ENCODE measurements at places on chromosomes 4 and X.

DNA sequence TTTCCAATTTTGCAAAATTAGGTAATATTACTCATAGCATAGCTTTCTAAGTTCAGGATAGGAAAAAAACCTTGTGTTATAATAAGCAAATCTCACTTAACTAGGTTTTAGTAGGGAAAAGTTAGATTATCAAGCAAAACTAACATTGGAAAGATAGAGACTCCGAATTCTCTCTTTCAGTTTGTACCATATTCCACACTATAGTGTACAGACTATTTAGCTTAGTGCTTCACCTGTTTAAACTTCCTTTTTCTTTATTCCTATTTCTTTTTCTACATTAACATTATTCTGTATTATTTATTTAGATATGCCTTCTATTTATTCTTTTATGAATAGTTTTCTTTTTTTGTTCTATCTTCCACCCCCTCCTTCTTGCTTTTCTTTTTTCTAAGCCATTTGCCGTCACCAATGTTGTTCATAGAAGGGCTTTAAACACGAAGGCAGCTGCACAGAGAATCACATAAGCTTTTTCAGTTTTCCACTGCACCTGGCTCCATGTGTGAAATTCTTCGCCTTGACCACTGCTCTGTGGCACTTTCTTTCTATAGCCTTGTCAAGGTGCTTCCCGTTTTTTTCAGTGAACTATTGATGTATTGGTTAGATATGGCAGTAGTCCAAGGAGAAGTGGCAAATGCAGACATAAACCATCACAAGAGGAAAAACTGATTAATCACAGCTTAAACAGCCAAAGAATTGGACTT, 8.5 kb downstream of the PCDH10 start:
- DNase-seq: no peak

DNA sequence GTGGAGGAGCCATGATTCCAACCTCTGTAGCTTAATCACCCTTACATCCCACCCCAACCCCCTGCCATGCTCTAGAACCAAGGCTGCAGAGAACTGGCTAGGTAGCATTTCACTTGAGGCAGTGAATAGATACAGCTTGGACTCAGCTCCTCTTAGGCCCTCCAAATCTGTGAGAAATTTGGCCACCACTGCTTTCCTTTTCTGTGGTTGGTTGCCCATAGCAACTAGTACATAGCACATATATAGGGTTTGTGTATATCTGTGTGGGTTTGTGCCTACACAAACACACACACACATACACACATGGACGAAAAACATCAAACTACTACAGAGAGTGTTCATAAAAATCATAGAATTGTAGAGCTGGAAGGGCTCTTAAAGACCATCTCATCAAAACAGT, 52.0 kb upstream of the CCDC160 start:
- DNase-seq: no peak

DNA sequence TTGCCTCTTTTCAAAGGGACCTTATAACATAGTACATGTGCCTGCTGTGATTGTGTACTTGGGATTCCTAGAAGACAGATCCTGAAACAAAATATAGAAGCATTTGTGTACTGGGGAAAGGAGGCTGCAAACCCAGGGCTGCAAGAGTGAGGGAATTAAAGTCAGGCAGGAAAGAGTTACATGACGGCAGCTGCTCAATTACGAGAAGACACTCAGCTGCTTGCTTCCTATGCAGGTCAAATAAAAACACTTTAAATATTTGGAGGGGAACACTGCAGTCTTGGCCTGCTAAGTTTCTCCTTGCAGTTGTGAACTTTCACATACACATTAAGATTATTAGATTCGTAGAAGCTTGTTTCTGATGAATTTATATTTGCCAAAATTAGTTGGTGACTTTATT, 191.9 kb upstream of the CXCL13 start:
- no peak for DNase-seq

GRCh38 chr4:118772081-118772766, 63.7 kb downstream of the SEC24D start:
- no peak for DNase-seq

DNA sequence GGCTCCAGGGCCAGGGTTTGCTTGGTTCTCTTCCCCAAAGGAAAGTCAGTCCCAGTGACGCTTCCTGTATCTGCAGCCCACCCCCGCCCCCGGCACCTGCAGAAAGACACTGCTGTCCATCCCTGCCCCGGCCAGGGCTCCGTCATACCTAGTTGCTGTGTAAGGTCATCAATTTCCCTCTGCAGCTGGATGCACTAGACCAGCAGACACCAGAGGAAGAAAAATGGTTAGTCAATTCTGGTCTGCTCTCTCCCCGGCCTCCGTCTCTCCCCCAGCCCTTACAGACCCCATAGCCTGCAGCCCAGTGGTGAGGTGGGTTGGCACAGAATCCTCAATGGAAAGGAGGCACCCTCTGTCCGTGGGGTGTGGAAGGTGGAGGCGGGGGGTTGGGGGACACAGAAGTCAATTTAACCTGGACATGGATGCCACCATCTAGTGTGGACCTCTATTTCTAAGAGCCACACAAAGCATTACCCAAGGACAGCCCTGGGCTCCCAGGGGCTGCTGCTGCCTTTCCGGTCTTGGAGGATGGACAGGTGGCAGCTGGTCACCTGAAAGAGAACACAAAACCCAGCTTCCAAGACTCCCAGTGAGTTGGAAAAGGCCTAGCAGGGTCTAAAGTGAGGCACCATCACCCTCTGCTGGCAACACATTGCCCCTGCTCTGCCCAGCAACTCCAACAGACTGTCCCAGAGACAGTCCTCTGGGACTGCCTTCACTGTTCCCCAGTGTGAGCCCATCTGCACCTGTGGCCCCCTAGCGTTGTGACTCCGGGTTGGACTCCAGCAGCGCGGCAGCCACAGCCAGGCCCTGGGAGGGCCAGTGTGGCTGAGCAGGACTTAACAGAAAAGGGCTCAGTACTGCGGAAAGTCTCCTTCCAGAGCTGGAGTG, 40.2 kb upstream of the NHSL2 start:
- DNase-seq: no peak

DNA sequence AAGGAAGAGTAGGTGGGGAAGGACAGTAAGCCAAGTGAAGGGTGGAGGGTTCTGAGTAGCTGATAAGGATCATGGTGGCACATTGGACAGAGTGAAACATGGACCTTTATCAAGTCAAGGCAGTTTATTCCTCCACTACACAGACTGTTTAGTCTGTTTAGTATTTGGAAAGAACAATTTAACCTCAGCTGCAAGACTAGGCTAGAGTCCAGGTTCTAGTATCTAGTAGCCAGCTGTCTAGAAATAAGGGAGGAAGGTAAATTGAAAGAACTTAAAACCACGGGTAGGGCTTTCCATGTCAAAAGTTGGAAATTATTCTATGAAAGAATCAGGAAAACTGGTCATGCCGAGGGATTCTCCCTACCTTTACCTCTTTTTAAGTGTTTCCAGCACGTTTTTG, 140.1 kb upstream of the MED14 start:
- DNase-seq: no peak

GRCh38 chr4:81789158-81789557, 317.5 kb upstream of the RASGEF1B start:
- no peak for DNase-seq

- DNase-seq: no peak
Measured at GRCh38 chr4:39469429-39470077, 10.7 kb downstream of the LIAS start.

DNA sequence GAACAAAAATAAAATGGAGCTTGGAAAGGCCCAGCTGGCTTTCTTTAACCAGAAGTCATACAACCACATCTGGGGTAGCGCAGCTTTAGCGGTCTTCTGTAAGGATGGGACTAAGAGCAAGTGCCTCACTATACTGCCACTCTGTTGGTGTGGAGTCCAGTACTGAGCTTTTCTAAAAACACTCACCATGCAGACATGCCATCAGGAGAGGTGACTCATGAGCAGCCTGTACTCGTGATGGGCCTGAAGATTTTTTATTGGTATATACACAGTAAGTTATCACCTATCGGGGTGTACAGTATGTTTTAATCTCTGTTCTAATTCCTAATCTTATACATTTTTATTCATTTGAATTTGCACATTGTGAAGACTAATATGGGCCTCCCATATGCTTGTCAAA, 9.6 kb downstream of the PPP3CA start:
- DNase-seq: no peak

DNA sequence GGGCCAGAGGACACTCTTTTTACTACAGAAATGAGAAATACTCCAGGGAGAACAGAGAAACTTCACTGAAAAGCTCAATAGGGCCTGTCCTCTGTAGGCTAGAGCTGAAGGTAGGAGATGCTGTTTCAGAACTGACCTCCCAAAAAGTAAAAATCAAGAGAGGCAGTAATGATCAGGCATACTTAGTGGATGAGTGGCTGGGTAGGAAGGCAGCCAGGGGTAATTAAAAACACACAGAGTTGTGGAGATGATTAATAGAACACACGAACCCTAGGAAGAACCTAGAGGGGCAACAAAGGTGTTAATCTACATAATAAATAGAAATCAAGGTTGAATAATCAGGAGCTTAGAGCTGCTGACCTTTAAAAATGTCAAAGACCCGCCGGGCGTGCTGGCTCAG, 582.4 kb upstream of the ADGRL3 start:
- DNase-seq: no peak

GRCh38 chr4:185730387-185730786, 81.6 kb downstream of the SORBS2 start:
- DNase-seq: no peak

DNA sequence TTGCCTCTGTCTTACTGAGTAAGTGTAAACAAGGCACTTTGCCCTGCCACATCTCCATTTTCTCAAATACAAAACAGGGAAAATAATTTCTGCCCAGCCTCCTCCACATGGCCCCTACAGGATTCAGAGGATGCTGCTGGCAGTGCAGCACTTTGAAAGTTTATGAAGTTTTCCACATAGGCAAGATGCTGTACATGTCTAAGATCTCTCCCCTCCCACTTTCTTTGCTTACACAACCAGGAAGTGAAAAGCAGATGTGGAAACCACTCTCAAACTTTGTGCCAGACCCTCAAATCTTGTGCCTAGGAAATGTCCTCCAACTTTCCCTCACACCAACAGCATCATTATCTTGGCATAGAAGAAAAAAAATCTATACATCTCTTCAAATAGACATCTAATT, 257.0 kb upstream of the LDB2 start:
- no peak for DNase-seq

- peak; percentile 80 for DNase-seq
Measured at GRCh38 chrX:53312946-53313727, 31.8 kb upstream of the IQSEC2 start.

- no peak for DNase-seq
Measured at GRCh38 chr4:170446782-170447181, 357.0 kb upstream of the AADAT start.

GRCh38 chr4:83329521-83330110, 5.0 kb downstream of the HPSE start:
- no peak for DNase-seq

Data from CD4-positive, alpha-beta T cell treated with Interleukin-17A for 4 hours (primary cell).